ENCODE measurements at places on chromosomes 5 and 9.
A peak's percentile ranks its signal among the peaks of the same experiment; 100 is the strongest.

GRCh38 chr5:180433032-180433422 lies 61.2 kb upstream of the CNOT6 start:
- no peak for DNase-seq

- DNase-seq = no peak
Observed at GRCh38 chr5:35443803-35444595, 173.7 kb upstream of the SPEF2 start.

DNA sequence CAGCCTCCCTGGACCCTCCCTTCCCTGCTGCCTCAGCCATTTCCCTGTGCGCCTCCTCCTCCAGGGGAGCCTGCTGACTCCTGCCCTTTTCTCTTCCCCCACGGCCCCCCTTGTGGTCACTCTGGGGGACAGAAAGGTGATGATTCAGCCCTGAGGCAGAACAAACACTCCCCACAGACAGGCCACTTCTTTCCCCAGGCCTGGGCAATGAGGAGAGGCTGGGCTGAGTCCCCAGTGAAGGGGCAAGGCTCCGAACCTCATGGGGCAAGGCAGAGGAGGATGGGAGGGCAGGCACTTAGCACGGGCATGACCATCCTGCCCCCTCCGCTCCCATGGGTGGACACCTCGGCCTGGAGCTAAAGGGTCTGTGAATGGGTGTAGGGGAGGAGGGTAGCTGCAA lies 21.0 kb downstream of the CSF1R start:
- DNase-seq = no peak

- DNase-seq = no peak
Observed at GRCh38 chr5:135441919-135442318, 5.2 kb downstream of the DCANP1 start.

GRCh38 chr9:26950521-26950920 lies 3.5 kb upstream of the PLAA start:
- DNase-seq = no peak

DNA sequence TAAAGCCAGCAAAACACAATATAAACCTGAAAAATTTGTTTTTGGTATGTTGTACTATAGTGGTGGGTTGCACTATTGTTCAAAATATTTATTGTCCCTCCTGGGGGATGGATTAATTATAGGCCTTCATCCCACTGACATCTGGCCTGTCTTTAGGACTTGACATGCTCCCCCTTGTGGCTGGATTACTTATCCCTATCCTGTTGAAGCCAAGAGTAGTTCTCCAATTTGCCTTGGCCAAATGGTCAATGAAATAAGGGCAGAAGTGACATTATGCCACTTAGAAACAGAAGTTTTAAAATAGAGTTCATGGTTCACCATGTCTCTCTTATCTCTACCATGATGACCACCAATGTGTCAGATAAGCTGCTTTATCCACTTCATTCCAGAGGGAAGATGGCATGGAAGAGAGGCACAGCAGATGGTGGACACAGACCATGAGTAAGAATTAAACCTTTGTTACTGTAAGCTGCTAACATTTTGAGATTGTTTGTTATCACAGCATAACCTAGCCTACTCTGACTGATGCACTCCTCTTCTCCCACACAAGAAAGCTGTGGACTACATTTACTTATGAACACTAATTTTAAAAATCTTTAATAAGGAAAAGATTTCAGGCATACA lies 29.2 kb upstream of the ARHGEF28 start:
- peak; percentile 46 for DNase-seq

DNA sequence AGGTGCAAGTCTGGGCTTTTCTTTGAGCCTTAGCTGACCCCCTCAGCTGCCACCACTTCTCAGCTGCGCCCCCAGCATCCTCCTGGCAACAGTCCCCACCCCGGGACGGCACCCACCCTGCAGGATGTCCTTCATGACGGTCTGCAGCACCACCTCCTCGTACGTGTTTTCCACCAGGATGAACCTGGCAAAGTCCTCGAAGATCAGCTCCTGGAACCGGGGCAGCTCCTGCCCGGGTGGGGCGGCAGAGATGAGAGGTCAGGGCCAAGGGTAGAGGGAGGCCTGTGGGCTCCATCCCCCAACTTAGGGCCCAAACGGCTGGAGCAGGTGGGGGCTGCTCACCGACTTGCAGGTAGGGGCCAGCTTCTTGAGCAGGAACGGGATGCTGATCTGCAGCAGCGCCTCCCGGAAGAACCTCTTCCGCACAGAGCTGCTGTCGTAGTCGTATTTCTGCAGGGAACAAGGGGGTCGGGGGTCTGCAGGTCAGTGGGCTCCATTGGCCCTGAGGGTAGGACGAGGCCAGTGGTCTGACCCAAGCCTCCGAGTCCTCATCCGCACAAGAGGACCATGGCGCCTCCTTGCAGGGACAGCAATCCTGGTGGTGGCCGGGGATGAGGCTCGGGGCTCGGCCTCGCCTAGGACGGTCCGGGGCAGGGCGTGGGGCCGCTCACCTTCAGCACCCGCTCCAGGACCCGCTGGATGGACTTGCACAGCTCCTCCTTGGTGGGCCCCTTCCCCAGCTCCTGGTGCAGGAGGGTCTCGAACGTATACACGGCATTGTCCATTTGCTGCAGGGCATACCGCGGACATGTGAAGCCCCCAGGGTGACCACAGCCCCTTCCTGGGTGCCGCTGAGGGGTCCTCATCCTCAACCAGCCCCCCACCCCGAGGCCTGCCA lies 56.7 kb downstream of the LRSAM1 start:
- DNase-seq = no peak

- peak; percentile 88 for DNase-seq
Observed at GRCh38 chr9:136410500-136411287, at the start of the genes ENTR1 and PMPCA. Gene ENTR1, minus strand, starts transcription at chr9:136410614. Its CDS starts 217 bp downstream, at chr9:136410397. Gene PMPCA, plus strand, starts transcription at chr9:136410658. Its CDS starts 11 bp downstream, at chr9:136410669.

DNA sequence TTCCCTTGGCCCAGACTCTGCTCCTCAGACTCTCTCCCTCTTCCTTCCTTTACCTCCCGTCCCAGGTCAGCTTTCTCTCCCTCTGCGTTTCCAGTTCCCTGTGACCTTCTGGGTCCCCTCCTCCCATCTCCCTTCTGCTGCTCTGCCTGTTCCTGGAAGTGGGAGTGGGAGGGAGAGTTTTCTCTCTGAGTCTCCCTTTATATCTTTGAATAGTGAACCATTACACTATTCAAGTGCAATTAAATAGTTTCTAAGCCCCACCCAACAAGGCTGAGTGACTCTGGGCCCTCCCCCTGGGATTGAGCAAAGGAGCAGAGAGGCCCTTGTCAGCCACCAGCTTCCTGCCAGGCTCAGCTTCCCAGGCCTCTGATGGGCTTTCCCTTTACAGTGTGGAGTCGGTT lies 34.8 kb downstream of the THBS4 start:
- no peak for DNase-seq

DNA sequence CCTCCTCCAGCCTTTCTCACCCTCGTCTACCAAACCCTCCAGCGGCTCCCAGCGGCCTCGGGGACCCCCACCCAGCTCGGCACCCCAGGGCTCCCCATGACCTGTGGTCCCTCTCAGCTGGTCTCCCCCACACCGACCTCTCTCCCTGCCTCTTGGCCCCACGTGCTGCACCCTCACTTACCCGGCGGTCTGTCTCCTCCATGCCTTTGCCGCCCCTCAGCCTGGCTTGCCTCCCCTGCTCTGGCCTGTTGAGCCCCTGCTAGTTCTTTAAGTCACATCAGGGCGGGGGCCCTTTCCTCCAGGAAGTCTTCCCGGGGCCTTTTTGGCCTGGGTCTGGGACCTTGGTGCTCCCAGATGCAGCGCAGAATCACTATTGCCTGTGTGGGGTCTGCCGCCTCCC lies 81.5 kb downstream of the LMX1B start:
- DNase-seq = no peak

DNA sequence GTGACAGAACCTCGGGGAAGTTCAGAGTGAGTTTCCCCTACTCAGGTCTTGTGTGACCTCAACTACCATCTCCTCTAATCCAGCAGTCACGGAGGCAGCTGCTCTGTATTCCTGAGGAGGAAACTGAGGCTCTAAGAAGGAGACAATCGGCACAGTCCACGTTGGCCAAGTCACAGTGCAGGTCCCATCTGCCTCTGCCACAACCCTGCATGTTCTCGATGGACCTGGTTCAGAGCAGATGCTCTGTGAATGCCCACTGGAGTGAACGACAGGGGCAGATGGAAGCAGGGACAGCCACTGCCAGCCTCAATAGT lies 722 bp upstream of the ERGIC1 start:
- no peak for DNase-seq

DNA sequence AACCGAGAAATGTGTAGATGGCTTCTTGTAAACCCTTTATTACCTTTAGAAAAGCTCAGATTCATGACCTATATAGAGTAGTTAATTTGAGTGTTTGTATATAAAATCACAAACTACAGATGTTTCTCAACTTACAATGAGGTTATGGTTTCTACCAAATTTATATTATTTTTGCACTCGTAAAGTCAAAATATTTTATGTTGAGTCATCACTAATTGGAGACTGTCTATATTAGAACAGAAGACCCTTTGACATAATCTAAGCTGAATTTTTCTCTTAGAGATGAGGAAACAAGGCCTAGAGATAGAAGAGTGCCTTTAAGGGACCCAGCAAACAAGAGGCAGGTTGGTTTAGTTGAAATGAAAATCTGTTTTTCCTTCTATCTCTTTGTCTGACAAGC lies 20.0 kb upstream of the NMUR2 start:
- no peak for DNase-seq

DNA sequence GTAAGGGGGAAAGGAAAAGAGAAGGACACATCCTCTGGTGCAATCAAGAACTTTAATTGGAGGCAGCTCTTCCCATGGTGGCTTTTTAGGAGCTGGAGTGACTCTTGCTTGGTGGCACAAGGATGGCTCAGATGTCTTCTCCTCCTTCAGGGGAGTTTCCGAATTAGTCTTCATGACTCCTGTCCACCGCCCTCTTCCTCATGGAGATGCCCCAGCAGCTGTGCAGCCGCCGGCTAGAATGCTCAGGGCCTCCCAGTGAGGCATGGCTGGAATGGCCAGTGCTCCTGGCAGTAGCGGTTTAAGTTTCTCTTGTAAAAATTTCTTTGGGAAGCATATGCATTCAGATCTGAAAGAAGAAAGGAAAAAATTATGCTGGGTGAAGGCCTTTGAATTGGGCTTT lies 8.8 kb upstream of the TEX53 start:
- DNase-seq = no peak

GRCh38 chr9:111992523-111992922 lies 95.9 kb downstream of the UGCG start:
- peak; percentile 35 for DNase-seq

GRCh38 chr5:2538169-2538568 lies 213.3 kb downstream of the IRX2 start:
- DNase-seq = no peak

- DNase-seq = peak; percentile 45
Observed at GRCh38 chr9:127786773-127787104, 905 bp downstream of the CDK9 start.

GRCh38 chr5:68898951-68899471 lies 194.8 kb upstream of the SLC30A5 start:
- DNase-seq = peak; percentile 61

DNA sequence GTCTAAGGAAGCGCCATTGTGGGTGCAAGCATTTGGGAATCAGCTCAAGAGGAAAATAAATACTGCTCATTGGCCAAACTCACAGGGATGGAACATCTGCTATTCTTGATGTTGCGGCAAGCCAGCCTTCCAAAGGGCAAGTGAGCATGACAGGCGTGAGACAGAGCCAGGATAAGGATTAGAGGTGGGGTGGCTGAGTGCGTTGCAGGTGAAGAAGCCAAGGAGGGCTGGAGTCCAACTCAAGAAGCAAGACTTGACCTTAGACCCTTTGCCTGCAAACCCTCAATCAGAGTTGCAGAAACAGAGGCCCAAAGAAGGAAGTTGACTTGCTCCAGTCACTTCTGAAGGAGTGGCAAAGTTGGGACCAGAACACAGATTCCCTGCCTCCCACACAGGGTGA lies 79.4 kb downstream of the WWC1 start:
- no peak for DNase-seq

- no peak for DNase-seq
Observed at GRCh38 chr5:124203303-124203702, 543.1 kb downstream of the ZNF608 start.

- no peak for DNase-seq
Observed at GRCh38 chr9:133066181-133066983, 4.6 kb downstream of the CEL start.

- DNase-seq = peak; percentile 73
Observed at GRCh38 chr9:100087218-100087617, 11.6 kb downstream of the ERP44 start.

- no peak for DNase-seq
Observed at GRCh38 chr5:67363963-67364362, 167.4 kb upstream of the CD180 start.

DNA sequence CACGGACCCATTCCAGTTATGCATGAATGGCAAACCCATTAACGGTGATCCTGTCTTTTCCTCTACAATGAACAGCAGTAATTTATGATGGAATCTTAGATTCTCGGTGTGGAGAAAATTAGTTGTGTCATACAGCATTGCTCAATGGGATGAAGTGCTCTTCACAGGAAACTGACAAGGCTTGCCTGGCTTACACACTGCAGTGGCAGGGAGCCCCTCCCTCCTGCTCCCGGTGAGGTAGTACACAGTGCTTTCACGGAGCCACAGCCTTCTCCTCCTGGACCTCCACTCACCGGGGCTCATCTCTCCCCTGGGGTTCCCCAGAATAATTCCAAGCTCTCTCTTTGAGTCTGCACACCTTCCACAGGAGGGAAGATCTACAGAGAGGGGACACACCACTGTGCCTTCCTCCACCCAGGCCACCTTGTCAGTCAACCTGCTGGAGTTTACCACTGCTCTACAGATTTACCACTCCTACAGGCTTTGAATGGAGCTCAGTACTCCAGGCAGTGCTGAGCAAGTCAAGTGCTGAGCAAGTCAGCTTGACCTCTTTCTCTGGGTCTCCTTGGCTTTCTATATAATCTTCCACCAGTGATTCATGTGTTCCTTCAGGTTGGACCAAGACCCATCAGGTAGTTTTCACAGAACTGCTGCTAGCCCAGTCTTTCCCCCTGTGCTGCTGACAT lies 59.1 kb upstream of the TBC1D2 start:
- peak; percentile 47 for DNase-seq

- DNase-seq = peak; percentile 81
Observed at GRCh38 chr9:3962971-3963642, 336.8 kb downstream of the GLIS3 start.

DNA sequence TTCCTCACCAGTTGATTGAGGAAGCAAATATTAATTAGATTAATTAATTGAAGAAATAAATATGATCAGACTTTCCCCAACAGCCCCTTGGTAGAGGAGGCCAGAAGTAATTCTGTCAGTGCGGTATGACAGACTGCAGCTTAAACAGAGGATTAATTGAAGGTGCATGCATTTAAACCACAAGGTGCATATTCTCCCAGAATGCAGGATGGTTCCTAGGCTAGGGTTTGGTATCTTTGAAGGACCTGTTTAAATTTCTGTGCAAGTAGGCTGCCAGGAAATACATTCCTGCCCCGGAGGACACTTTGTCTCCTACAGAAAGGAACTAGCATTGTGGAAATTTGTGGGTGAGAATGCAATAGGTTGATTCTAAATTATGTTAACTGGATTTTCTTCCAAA lies 50.5 kb upstream of the PALM2AKAP2 start:
- DNase-seq = no peak

GRCh38 chr5:135241536-135241935 lies 157.5 kb downstream of the MACROH2A1 start:
- DNase-seq = no peak

Measured in cardiac fibroblast (primary cell).